ENCODE measurements at places on chromosomes 11 and 22.
A peak's percentile ranks its signal among the peaks of the same experiment; 100 is the strongest.

DNA sequence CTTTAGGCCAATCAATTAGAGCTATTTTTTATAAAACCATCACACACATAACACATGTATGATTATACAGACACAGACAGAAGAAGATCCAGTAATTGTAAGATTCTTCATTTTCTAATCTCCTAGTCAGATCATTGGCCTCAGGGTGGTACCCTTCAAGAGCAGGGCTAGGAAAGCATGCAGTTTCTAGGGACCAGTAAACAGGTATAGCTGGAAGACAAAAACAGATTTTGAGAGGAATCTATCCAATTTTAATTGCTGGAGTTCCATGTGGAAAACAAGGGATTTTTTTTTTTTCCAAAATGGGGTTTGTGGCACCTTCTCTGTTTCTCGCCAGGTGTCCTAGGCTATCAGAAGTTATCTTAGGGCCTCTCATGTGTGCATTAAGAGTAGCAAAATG is 29.6 kb downstream of the METTL15 start:
- no peak for DNase-seq

- no peak for DNase-seq
These were observed 4.1 kb upstream of the ACER3 start for GRCh38 chr11:76856571-76856970.

DNA sequence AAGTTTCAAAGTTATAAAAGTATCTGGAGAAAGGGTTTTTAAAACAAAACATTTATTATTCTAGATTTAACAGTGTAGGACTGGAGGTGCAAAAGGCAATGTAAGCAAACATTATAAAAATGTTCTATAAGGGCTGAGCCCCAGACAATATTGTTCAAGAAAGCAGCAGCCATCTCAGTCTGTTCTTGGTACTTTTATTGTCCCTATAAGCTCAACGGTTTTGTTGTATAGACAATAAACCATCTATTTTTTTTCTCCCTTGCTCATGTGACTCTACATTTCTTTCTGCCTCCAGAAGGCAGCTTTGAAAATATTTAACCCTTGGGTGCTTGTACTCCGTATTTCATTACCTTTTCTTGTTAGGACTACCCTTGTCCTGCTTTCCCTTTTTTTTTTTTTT is 25.2 kb upstream of the NXPE2 start:
- DNase-seq: no peak

- DNase-seq: peak; percentile 92
These were observed 169.9 kb downstream of the CTTN start for GRCh38 chr11:70568035-70568813.

DNA sequence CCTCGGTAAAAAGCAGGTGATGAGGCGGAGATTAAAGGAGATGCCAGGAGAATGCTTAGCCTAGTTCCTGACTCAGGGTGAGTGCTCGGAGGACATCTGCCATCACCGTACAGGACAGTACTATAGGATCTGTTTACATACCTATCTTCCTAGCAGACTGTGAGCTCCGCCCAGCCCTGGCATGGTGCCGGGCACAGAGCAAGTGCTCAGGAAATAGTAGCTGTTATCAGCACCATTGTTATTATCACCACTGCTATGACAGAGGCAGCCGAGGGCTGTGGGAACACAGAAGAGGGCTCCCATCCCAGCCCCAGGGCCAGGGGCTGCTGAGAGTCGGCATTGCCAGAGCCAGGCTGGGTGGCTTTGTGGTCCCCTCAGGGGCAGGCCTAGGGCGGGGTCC is 642 bp upstream of the SEPTIN3 start:
- peak; percentile 51 for DNase-seq

- DNase-seq: no peak
These were observed 221.2 kb upstream of the B3GAT1 start for GRCh38 chr11:134633276-134633675.

- DNase-seq: peak; percentile 29
These were observed at the start of gene OLFML1 for GRCh38 chr11:7485186-7486097. Gene OLFML1 (plus strand): TSS chr11:7485506. CDS start chr11:7485876, 370 bp downstream.

- DNase-seq: no peak
These were observed 31.4 kb upstream of the VPREB1 start for GRCh38 chr22:22213231-22213630.

GRCh38 chr11:10518891-10519290 is 22.1 kb downstream of the RNF141 start:
- no peak for DNase-seq

DNA sequence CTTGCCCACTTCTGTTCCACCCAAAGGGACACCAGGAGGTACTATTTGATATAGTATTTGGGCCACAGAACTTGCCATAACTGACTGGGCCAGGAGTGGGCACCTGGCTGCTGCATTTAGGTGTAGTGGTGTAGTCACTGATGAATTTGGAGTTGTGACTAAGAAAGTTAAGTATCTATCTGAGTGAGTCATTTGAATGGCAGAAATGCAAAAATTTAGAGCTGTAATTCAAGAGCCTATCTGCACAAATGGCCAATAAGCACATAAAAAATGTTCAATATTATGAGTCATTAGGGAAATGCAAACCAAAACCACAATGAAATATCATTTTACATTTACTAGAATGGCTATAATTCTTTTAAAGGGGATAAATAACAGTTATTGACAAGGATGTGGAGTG is 14.7 kb downstream of the GLYATL2 start:
- DNase-seq: no peak

DNA sequence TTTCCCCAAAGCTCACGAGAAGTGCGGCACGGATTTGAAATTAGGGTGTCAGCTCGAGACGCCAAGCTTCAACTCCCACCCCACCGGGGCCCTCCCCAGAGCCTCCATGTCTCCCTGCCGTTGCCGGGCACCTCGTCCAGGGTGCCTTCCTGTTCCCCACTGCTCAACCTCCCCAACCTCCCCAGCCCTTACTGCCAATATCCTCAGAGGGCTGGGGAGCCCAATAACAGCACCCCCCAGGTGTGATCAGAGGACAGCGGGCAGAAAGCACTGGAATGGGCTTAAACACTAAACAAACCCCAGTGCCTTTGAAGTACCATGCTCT is 1336.4 kb downstream of the TBC1D22A start:
- DNase-seq: no peak

DNA sequence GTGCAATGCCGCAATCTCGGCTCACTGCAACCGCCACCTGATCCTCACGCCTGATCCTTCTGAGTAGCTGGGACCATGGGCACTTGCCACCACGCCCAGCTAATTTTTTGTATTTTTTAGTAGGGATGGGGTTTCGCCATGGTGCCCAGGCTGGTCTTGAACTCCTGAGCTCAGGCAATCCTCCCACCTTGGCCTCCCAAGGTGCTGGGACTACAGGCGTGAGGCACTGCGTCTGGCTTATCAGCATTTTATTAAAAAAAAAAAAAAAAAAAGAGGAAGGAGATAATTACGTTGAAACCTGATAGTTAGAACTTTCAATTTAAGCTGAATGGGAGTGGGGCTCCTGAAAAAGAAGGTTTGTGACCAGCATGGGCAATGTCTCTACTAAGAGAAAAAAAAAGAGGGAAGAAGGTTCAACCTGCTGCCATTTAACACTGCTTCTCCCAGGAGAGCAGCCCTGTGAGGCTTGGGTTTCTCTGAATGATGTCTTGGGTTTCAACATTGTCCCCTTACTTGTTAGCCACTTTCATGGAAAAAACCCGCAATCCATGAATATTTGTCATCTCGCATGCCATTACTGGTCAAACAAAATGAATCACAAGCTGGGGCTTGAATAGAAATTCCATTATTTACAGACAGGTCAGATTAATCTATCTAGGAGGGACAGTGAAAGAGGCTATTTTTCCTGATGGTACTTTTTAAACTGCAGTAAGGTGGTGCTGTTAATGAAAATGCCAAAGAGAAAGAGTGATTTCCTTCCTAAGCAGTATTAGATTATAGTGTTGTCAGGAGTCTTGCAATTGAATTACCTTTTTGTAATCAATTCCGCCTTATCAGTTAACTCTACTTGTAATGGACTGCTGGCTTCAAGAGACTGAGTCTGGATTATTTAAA is 72.5 kb downstream of the PACS1 start:
- DNase-seq: no peak

DNA sequence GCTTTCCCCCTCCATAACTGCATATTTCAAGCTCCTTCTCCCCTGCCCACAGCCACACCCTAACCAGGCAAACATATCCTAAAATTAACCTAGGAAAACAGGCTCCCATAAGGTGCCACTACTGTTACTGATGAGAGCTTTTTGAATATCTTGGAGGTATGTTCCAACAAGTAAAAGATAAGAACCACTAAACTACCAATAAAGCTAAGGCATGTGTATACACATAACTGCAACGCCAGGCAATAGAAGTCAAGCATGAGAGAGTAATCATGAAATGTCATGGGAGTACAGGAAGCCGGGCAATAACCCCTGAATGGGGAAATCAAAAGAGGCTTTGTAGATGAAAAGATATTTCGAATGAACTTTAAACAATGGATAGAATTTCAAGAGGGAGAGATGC is 9.3 kb downstream of the MMP13 start:
- DNase-seq: peak; percentile 50

DNA sequence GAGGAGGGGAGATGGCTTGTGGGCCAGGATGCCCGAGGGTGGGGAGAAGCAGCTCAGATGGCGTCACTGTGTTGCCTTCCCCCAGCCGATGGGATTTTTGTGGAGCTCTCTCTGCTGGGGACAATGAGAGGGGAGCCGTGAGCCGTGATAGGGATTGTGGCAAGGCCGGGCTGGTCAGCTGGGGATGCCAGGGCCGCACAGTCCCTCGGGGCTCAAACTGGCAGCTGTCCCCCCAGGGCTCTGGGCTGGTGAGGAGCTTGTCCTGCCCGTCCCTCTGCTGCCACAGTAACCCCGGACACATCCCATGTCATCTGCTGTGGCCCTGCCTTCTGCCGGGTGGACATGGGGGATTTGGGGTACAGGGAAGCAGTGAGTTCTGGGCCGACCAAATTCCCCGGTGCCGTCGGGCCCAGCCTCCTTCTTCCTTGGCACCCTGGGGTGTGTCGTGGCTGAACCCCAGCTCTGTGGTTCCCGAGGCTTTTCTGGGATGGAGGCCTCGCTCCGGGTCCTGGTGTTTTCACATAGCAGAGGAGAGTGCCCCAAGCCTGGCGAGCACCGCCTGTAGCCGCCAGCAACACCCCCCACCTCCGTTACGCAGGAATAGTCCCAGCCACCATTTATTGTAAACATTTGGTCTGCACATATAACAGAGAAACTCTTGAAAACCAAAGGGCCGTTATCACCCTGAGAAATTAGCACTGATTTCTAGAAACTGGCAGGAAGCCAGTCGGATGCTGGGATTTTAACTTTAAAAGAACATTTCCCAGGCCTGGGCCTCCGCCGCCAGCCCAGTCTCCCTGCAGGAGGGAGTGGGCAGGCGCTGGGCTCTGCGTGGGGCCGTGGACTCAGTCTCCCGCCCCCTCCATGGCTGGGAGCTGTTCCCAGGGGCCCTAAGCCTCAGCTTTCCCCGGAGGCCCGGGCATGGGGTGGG is 9.9 kb downstream of the BRSK2 start:
- no peak for DNase-seq

DNA sequence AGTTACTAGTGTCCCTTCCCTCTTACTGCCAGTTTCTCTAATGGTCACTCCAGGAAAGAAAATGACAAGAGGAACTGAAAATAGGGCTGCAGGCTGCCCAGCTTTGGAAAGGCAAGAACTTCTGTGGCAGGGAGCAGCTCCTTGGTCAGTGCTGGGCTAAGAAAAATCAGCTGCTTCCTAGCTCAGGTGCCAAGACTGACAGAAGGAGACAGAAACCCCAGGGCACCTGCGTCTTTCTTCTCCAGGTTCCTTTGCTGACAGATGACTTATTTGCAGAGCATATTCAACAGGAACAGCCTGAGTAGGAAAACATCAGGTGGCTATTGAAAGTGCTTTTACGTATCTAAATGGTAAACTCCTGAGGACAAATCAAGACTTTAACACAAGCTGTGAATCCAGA is 25.4 kb downstream of the MAML2 start:
- DNase-seq: no peak

- no peak for DNase-seq
These were observed 4.5 kb upstream of the CYB5R2 start for GRCh38 chr11:7677796-7678201.

GRCh38 chr11:130671801-130672700 is 223.6 kb downstream of the ADAMTS15 start:
- DNase-seq: peak; percentile 51

GRCh38 chr11:10268746-10269488 is 25.1 kb downstream of the SBF2 start:
- no peak for DNase-seq

DNA sequence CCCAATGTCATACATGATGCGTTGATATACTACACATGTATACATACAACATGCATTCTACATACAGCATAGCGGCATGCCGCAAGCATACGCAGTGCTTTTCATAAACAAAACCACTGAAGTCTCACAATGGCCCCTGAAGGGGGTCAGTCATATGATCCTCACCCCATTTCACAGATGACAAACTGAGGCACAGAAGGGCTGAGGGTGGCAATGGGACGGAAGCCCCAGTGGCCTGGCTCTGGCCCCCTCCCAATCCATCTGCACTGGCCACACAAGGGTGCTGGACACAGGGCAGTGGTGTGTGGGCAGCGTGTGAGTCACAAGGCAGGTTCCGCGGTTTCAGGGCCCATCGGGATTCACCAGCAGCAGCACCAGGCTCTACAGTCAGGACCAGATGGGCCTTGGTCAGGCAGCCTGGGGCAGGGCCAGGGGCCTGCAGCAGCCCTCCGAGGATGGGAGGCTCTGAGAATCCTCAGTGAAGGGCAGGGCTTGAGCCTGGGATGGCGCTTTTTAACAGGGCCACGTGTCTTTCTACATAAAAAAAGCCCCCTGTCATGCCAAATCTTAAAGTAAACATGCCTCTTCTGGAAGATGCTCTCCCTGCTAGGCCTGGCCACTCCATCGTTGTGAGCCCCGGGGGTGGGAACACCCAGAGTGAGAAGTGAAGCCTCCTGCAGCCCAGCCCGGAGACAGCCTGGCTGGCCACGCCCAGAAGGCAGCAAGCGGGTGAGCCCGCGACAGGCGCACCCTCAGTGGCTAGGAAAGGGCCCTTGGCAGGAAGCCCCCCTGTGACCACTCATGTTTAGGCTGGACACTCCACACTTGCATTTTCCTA is 206.5 kb downstream of the CTTN start:
- no peak for DNase-seq

DNA sequence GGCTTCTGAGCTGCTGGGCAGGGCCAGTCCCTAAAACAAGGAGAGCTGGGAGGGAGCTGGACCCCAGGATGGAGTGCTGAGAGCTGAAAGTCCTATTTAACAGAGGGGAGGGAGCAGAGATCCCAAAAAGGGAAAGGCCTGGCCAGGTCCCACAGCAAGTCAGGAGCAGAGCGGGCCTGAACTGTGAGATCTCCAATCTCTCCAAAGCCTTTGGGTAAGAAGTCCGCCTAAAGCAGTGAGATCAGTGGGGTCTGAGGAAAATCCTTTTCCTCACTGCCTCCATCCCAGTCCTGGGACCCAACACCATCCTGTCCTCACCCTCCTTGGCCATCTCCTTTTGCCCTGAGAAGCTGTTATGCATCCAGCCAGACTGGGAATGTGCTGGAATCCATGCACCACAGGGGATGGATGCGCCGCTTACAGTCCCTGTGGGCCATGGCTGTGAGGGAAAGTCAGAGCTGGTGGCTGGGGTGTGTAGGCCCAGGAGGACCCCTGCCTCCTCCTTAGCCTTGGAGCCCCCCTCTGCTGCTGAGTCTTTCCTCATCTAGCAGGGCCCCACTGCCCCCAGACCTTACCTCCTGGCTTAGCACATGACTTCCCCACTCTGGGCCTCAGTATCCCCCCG is 8.6 kb downstream of the LRRC75B start:
- DNase-seq: no peak

- peak; percentile 16 for DNase-seq
These were observed 8.2 kb upstream of the USP2 start for GRCh38 chr11:119389611-119390254.

Measured in large intestine (tissue), 12 donors.